Fibroblast of skin of right biceps (primary cell): ENCODE measurements at places on chromosomes 4 and X.

DNA sequence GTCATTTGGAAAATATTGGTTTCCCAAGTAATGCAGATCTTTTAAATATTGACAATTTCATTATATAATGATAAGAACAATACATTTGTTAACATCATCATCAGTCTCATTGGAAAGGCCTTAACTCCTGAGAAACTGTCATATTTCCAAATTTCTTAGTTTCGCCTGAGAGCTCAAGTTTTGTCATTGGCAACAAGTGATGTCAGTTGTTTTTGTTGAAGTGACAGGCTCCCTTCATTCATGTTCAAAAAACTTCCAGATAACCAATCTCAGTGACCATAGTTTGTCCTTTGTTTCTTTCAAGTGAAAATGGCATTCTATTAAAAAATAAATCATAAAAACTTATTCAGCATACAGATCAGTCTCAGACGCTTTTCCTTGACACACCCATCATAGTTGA is 71.8 kb downstream of the HMGB2 start:
- no peak for DNase-seq

DNA sequence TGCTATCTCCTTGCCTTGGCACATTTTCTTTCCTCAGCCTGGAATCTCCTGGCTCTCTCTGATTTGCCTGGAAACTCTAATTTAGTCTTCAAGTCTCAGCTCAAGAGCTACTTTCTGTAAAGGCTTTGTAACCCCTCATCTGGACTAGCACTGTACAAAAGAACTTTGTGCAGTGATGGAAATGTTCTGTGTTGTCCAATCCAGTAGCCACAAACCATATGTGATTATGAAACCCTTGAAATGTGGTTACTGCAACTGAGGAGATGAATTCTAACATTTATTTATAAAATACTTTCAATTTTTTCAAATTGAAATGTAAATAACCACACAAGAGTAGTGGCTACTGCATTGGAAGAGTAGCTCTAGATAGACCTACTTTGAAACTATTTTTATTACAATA is 66.6 kb upstream of the HS3ST1 start:
- no peak for DNase-seq

- DNase-seq, result peak; percentile 25
Observed at GRCh38 chrX:10326578-10326977, 169.8 kb downstream of the CLCN4 start.

DNA sequence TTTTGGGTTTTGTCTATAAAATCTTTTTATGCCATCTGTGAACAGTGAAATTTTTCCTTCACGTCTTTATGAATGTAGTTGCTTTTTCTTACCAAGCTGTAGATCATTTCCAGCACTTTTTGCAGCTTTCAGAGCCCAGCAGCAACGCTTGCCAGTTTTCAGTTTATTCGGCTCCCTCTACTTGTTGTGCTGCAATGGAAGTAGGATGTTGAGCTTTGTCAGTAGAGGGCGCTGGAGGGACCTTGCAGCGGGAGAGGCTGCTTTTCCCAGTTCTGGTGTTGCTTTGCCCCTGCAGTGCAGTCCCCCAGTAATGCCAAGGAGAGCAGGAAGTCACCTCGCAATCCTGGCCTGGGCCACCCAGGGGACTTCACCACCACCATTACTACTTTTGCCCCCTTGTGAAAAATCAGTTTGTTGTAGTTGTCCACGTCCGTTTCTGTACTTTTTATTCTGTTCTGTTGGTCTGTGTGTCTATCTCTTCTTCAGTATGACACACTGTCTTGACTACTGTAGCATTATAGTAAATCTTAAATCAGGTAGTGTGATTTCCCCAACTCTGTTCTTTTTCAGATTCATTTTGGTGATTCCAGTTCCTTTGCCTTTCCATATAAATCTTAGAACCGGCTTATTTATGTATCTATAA is 21.8 kb downstream of the CMC4 start:
- DNase-seq, result peak; percentile 36

- peak; percentile 26 for DNase-seq
Observed at GRCh38 chr4:109040441-109040840, 262.0 kb downstream of the COL25A1 start.

DNA sequence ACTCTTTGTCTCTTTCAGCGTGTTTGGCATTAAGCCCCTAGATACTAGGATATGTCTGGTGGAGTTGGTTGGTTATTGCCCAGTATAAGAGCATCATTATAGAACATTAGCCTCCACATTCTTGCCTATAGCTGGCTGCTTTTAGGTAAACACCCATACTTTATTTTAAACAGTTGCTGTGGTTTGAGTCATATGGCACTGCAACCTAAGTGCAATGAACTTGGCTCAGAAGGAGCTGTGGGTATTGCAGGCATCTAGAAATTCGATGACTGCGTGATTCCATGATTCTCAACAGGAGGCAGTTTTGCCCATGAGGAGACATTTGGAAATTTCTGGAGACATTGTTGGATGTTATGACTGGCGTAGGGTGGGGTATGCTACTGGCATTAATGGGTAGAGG is 49.5 kb downstream of the DCLK2 start:
- DNase-seq, result peak; percentile 69

DNA sequence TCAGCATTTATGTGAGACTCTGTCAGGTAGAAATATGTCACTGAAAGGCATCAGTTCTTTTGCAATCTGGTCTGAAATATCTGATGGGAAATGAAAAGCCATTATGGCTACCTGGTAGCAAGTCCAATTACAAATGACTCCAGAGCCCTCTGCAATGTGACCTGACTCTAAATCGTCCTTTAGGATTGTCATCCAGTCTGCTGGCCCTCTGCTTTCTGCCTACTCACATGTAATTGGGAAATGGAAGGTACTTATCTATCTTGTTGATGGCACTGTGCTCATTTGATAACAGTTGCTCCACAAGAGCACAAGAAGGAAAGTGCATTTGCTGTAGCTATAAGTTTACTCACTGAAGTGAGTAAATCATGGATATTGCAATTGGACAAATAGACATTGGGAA is 799.8 kb downstream of the RAPGEF2 start:
- no peak for DNase-seq

DNA sequence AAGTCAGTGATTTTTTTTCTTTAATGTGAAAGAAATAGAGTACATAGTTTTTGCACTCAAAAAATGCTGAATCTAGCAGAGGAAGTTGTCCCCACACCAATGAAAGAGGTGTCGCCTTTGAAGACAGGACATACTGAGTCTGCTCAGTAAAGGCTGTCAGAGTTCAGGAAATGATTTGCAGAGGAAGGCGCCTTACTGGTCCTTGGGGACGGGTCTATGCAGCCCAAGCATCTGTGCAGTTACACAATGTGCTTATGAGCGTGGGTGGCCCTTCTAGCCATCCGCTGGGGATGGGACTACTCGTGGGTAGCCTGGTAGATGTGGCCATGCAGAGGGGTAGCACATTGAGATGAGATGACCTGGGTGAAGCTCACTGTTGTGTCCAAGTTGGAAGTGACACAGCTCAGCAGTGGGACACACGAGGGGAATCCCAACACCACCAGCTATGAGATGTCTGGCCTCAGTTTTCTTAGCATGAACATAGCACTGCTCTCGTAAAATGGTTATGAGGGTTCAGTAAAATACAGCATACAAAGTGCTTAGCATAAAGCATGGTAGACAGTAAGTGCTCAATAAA is 116.5 kb upstream of the RBPJ start:
- no peak for DNase-seq

DNA sequence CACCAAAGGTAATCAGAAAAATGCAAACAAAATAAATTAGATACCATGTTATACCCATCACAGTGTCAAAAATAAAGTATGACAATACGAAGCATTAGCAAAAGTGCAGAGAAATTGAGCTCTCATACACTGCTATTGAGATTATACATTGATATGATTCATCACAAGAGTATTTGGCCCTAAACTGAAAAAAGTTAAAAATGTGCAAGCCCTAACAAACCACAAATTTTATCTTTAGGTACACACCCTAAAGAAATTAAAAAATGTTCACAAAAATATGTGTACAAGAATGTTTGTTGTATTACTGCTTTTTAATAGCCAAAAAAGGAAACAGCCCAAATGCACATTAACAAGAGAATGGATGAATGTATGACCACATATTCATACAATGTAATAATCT is 137.9 kb upstream of the MAGEA10 start:
- peak; percentile 0 for DNase-seq

GRCh38 chr4:87007528-87008446 is 73.0 kb downstream of the AFF1 start:
- peak; percentile 55 for DNase-seq

DNA sequence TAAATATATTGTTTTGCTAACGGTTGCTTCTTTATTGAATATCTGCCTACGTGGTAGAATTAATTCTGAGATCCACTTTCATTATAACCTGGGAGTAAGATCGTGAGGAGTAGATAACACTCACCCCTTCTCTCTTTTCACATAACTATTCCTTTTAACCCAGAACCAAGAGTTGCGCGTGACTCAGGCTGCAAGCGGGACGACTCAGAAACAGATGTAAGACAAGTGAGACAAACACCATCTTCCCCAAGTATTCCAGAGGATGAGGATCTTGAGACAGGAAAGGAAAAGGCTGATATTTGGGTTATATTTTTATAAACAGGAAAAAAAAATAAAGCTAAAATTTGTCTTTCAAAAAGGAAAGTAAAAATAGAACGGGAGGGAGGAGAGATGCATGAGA is 318.8 kb upstream of the NOCT start:
- DNase-seq, result peak; percentile 38

GRCh38 chr4:180330521-180330920 is 1912.7 kb upstream of the TENM3 start:
- DNase-seq, result peak; percentile 1

GRCh38 chrX:26822448-26822847 is 606.5 kb downstream of the MAGEB5 start:
- no peak for DNase-seq

GRCh38 chr4:16759931-16760582 is 138.4 kb downstream of the LDB2 start:
- peak; percentile 38 for DNase-seq

DNA sequence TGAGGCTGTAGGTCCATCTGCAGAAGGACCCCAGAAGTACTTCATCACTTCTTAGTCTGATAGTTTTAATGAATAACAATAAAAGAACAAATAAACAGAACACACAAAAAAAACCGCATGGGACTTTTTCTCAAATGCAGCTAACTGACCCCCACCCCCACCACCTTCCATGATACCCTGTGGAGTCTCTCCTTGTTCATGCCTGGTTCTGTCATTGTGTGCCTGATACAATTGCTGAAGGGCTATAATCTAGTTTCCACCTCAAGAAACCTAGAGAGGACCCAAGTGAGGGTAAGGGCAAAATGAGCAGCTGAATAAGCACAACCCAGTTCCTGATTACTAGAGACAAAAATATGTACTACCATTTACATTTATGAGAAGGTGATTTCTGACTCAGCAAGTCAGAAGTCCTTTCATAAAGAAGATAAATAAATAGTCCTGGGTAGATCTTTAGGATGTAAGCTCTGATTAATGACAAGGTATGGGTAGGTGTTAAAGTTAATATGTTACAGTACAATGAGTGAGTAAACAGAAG is 155.1 kb downstream of the TMA16 start:
- DNase-seq, result no peak

GRCh38 chrX:12751887-12752286 is 39.3 kb upstream of the PRPS2 start:
- no peak for DNase-seq

DNA sequence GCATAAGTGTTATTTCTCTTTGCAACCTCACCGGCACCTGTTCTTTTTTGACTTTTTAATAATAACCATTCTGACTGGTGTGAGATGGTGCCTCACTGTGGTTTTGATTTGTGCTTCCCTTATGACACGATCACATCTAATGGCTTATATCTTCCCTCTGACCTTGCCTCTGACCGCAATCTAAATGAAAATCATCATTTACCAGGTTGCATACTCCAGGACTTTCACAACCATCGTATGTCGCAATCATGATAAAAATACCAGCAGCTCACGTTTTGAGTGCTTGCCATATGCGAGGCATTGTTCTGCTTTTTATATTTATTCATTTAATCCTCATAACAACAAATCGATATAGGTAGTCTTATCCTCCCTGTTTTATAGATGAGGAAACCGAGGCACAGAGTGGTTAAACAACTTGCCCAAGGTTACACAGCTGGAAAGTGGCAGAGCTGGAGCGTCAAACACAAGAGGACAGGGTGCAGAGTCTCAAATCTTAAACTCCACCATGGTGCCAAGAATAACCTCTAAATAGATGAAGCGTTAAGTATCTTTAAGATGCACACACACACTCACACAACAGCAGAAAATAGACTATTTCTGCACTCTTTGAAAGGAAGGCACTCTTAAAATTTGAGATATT is 102.2 kb downstream of the SEL1L3 start:
- peak; percentile 14 for DNase-seq
